Right cardiac atrium (tissue), 5 donors: ENCODE measurements at places on chromosomes 13 and 19.
A peak's percentile ranks its signal among the peaks of the same experiment; 100 is the strongest.

- no peak for DNase-seq
Observed at GRCh38 chr13:112133499-112134390, 66.8 kb downstream of the SOX1 start.

DNA sequence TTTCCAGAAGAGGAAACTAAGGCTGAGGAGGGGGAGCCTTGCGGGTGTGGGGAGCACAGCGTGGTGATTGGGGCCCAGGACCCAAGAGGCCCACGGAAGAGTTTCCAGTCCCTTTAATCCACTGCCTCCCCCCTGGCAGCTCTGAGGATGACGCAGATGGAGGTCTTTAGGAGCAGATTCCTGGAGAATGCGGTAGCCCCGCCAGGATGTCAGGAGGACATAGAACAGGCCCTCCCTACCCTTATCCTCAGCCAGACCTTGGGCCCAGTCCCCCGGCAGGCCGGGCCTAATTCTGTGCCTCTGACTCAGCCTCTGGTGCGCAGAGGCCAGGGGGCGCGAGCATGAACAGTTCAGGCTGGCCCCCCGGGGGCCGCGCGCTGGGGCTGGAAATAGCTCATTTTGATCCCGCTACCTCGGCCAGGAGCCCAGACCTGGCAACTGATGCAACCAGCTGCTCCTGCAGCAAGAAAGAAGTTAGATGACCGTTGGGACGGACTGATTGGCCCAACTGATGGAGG, 461 bp upstream of the HSPB6 start:
- peak; percentile 95 for DNase-seq

- DNase-seq: no peak
Observed at GRCh38 chr13:51848674-51849073, 3.7 kb upstream of the TMEM272 start.

DNA sequence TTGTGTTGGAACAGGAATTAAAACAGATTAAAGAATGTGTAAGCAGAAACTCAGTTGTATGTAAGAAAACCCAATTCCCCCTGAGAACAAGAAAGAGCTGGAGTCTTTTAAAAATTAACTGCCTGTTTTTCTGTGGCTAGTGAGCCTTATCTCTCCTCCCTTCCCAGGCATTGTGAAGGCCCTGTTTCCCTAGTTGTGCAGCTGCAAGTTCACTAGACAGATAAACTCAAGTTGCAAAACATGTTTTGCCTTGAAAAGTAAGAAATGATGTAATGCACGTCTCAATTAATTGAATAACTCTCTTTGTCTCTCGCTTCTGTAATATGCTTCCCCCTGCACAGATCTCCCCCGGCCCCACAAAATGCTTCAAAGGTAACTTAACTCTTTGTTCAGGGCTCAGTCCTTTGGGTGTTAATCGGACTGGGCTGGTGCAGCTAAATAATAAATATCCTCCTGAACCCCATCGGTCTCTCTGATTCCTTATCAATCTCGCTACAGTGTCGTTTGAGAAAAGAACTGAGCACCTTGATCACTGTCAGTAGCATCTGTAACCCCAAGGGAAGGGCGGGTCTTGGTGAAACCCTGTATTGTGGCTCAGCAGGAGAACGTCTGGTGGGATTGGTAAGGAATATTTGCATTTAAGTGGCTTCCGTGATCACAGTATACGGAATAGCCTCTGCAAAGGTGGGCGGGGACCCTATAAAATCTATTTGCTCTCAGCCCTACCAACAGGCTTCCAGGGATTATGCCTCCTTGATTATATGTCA, 1.6 kb upstream of the ZNF556 start:
- DNase-seq: no peak

DNA sequence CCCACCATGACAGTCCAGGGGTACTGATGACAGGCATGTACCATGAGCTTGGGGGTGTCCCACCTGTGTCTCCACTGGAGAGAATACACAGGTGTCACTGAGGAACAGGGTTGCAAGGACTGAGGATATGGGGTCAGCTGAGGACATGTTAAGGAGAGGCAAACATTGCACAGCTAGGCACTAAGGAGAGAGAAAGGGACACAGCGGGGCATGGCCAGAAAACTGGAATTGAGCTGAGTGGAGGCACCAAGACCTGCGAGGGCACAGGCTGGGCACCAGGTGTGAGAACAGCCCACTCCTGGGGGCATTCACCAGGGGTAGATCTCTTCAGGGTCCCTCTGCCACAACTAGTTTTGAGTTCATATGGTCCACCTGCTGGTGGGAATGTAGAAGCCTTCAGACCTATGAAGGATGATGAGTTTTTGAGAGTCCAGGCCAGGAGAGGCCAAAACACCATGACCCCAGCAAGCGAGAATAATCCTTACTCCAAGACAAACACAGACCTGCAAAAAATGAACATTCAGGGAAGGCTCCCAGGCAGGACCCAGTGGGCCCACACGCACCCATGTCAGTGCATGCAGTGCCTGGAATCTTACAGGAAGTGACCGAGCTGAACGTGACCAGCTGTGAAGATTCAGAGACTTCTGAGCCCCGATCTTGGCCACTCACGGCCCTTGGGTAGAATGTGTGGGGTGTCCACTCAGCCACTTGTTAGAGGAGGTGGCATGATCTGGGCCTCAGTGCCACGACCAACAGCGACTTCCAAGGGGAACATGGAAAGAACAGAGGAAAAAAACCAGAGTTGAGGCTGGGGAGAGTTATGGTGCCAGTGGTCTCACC, 1.4 kb upstream of the ZNF584 start:
- no peak for DNase-seq
